ENCODE measurements at places on chromosomes 3 and 15.
A peak's percentile ranks its signal among the peaks of the same experiment; 100 is the strongest.

DNA sequence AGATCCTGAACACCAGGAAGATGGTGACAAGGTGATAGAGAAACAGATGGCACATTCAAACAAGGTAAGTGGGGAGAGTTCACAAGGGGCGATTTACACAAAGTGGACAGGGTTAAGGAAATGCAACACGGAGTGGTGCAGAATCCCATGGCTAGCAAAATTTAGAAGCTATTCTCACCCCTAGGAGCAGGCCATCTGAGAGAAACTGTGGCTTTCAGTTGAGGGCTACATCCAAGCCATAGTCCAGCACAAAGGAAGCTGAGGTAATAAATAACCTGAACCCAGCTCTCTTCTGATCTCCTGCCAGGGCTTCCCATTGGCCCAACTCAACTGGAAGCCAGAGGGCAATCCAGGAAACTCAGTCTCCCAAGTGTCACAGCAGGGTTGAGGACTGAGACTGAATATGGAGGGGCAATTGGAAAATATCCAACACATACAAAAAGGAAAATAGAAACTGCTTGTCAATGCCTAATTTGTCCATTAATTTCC lies 1.2 kb upstream of the ZNF445 start:
- no peak for DNase-seq

GRCh38 chr3:189839576-189839975 lies 208.4 kb downstream of the TP63 start:
- DNase-seq = no peak

DNA sequence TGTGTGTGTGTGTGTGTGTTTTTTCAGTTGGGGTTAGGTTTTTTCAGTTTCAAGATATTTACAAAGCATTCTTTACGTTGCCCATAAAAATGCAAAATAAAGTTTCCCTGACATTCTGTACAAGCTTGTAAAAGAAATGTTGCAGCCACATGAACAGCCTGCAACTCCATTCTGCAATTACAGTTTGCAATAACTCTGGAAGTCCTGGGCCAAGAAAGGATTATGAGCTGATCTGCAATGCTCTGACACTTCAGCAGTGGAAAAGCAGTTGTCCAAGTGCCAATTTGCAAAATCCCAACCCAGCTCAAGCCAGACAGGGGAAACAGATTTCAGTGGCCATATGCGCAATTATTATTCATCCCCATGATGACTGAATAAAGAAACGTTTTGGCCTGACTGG lies 322.1 kb downstream of the MEX3B start:
- no peak for DNase-seq

DNA sequence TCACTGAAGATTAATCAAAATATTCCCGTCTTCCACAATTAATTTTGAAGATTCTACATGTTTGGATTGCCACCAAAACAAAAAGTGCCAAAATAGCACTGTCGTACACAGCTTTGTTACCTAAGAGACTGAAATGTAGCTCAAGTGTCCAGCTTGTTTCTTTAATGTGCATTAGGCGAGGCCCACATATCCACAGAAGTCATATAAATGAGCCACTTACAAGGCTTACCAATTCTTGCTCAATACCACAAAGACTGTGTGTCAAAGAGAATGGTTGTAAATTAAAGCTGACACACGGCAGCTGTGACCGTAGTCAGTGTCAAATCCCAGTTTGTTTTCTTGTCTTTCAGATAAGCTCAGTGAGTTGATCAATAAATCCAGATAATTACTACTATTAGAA lies 639.4 kb upstream of the TBL1XR1 start:
- no peak for DNase-seq

DNA sequence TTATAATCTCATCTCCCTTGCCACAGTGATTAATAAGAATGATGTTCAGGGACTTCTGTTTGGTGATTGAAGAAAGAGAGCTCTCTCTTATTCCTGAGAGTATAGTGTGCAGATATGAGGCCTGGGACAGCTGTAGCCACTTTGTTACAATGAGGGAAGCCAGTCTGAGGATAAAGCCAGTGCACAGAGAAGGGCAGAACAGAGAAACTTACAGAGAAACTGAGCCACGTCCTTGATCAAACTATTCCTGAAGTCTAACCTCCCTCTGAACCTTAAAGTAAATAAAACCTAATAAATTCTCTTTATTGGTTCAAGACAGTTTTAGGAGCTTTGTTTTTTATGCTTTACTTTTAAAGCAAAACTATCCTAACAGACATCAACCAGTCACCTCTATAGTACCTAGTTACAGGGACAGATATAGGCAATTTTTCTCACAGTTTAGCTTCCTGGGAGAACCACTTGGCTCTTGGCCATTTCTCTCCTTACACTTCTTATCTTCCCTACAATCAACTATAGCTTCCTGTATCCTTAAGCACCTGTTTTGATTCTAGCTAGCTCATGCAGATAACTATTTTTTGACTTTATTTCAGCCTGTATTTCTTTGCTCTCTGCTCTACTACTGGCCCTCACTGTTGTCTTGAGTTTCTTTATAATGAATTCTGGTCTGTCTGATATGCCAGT lies 284.4 kb downstream of the SHQ1 start:
- DNase-seq = no peak

- DNase-seq = no peak
Measured at GRCh38 chr3:186967686-186968085, 37.4 kb downstream of the ST6GAL1 start.

DNA sequence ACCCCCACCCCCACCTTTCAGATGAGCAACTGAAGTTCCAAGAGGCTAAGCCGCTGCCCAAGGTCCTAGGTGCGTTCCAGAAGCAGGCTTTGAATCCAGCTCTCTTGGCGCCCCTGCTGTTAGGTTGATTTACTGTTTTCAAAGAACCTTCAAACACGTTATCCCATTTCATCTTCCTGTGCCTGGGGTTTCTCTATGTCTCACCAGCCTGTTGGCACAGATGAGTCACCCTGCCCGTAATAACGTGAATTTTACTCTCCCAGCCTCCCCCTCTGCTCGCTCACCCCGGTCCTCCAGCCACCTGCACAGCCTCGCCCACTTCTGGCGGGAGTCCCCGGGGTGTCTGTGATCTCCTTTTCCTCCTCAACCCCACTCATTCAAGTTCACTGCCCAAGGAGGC lies 13.0 kb upstream of the TSEN2 start:
- peak; percentile 54 for DNase-seq

DNA sequence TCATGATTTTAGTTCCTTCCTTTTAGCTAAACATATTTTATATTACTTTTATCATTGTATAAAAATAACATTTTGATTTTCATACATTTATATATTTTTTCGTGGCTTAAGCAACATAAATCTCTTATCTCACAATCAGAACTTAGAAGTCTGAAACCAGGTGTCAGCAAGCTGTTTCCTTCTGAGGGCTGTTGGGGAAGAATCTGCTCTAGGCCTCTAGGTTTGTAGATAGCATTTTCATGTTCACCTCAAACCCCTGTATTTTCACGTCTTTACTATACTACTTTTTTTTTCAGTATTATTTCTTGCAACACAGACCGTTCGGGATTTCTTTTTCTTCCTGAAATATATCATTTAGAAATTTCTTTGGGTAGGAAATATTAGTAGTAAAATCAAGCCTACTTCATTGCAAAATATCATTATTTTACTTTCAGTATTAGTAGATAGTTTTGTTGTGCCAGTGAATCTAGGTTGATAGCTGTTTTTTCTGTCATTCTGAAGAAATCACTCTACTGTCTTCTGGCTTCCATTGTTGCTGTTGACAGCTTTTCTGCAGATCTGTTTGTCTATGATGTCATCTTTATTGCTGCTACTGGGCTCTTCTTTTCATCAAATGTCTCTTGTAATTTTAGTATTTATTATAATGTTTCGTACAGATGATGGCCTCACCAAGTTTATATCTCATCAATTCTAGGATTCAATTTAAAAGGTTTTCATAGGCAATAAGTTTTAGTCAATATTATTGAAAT lies 756.3 kb downstream of the VGLL3 start:
- no peak for DNase-seq

- DNase-seq = no peak
Measured at GRCh38 chr3:126556637-126557414, 1.9 kb downstream of the C3orf22 start.

- DNase-seq = no peak
Measured at GRCh38 chr3:186760141-186760833, 23.1 kb upstream of the EIF4A2 start.

GRCh38 chr3:117079997-117080396 lies 370.4 kb downstream of the TUSC7 start:
- DNase-seq = no peak

GRCh38 chr15:52529341-52529924 lies 753 bp upstream of the MYO5A start:
- no peak for DNase-seq

GRCh38 chr15:100229181-100230163 lies 112.3 kb downstream of the ADAMTS17 start:
- no peak for DNase-seq

GRCh38 chr3:119237299-119237698 lies 3.4 kb downstream of the B4GALT4 start:
- DNase-seq = no peak

GRCh38 chr15:89674526-89674925 lies 4.6 kb downstream of the PLIN1 start:
- no peak for DNase-seq

GRCh38 chr3:73484656-73485248 lies 140.0 kb downstream of the PDZRN3 start:
- no peak for DNase-seq

- DNase-seq = no peak
Measured at GRCh38 chr15:92273723-92274122, 120.0 kb upstream of the ST8SIA2 start.

DNA sequence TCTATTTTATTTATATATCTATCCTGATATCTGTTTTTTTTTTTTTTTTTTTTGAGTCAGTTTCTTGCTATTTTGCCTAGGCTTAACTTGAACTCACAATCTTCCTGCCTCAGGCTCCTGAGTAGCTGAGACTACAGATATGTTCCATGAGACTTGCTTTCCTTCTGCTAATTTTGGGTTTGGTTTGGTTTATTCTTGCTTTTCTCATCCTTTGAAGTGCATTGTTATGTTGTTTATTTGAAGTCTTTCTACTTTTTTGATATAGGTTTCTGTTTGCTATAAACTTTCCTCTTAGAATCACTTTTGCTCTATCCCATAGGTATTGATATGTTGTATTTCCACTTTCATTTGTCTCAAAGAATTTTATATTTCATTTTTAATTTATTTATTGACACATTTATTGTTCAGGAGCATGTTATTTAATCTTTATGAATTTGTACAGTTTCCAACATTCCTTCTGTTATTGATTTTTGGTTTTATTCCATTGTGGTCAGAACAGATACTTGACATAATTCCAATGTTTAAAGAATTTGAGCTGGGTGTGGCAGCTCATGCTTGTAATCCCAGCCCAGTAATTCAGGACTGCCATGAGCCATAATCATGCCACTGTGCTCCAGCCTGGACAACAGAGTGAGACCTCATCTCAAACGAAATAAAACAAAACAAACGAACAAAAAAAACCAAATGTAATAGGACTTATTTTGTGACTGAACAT lies 62.3 kb upstream of the PLSCR4 start:
- no peak for DNase-seq

- DNase-seq = no peak
Measured at GRCh38 chr15:72154316-72154715, 36.1 kb downstream of the SENP8 start.

DNA sequence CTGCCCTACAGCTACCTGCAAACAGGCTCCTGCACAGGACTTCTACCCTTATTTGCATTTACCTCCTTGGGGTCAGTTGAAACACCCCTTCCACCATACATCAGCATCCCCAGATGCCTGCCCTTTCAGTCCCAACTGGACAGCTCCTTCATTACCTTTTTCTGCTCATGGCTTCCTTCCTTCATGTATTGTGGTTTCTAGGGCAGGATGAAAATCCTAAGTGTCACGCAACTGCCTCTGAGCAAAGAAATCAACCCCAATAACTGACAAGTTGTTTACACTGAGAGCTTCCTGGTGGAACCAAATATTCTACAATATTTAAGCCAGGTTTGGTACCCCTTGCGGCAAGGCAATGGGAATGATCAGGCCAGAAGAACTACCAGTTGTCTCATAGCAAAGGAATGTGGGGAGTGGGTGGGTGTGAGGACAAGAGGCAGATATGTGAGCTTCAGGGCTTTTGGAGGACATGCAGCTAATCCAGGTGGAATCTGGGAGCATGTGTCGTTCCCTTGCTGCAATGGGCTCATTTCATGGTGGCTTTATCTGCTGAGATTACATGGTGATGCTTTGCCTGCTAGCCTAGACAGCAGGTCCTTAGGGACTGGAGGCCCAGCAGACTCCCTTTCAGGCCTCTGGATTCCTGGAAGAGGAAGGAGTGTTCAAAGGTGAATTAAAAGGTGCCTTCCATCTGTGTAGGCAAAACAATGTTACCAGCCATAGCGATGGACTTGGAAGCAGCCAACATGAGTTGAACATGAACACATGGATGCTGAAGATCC lies 34.9 kb downstream of the PPCDC start:
- DNase-seq = no peak

DNA sequence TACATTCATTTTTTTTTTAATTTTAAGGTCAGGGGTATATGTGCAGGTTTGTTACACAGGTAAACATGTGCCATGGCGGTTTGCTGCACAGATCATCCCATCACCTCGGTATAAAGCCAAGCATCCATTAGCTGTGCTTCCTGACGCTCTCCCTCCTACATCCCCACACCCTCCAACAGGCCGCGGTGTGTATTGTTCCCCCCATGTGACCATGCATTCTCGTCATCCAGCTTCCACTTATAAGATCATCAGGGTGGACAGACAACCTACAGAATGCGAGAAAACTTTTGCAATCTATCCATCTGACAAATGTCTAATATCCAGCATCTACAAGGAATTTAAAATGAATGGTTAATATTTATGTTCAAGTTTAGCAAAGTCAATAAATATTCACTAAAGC lies 19.4 kb downstream of the ILDR1 start:
- no peak for DNase-seq

DNA sequence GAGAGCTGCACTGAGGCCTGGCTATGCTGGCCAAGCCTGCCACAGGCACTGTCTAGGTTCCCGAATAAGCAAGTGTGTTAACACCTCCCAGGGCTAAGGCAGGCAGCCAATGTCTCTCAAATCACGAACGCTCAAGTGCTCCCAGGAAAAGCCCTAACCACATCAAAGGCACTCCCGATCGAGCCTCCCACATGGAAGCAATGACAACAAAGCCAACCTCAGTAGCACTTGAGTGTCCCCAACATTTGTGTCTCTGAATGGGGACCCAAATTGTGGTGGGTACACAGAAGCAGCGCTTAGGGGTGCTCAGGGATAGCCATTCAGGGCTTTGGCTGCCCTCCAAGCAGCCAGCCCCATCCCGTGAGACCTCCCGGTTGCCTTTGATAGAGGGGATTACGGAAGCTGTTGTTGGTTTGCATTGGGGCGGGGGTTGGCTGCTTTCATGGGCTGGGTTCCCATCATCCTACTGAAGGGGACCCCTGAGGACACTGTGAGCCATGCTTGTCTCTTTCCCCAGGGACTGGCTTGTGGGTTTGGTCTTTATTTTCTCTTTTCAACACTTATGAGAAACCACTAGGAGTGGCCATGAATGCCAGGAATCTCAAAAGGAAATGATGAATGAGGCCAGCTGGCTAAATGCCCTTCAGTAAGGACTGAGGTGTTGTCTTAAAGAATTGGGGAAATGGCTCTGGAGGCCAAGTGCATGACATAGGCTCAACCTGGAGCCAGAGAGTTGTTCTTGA lies 234.1 kb upstream of the FEZF2 start:
- DNase-seq = no peak

- DNase-seq = no peak
Measured at GRCh38 chr3:177818712-177819240, 621.5 kb upstream of the TBL1XR1 start.

GRCh38 chr3:147368151-147368550 lies 38.2 kb downstream of the ZIC4 start:
- no peak for DNase-seq

- no peak for DNase-seq
Measured at GRCh38 chr3:152843955-152844354, 9.0 kb downstream of the P2RY1 start.
